ENCODE measurements at places on chromosomes 3 and 15.
A peak's percentile ranks its signal among the peaks of the same experiment; 100 is the strongest.

- DNase-seq: peak; percentile 36
Observed at GRCh38 chr3:103385961-103386656, 951.3 kb downstream of the ZPLD1 start.

- no peak for DNase-seq
Observed at GRCh38 chr15:58627701-58628100, 121.8 kb downstream of the ADAM10 start.

GRCh38 chr3:41277790-41278465 lies 78.6 kb downstream of the CTNNB1 start:
- no peak for DNase-seq

- DNase-seq: peak; percentile 53
Observed at GRCh38 chr15:52164631-52165265, 26.4 kb downstream of the GNB5 start.

- DNase-seq: no peak
Observed at GRCh38 chr3:38054499-38055001, 15.5 kb downstream of the DLEC1 start.

GRCh38 chr3:23999012-23999641 lies 54.0 kb downstream of the NR1D2 start:
- peak; percentile 62 for DNase-seq

- DNase-seq: no peak
Observed at GRCh38 chr15:98523912-98524662, 124.3 kb upstream of the IGF1R start.

- DNase-seq: no peak
Observed at GRCh38 chr3:66326340-66326739, 105.5 kb downstream of the SLC25A26 start.

DNA sequence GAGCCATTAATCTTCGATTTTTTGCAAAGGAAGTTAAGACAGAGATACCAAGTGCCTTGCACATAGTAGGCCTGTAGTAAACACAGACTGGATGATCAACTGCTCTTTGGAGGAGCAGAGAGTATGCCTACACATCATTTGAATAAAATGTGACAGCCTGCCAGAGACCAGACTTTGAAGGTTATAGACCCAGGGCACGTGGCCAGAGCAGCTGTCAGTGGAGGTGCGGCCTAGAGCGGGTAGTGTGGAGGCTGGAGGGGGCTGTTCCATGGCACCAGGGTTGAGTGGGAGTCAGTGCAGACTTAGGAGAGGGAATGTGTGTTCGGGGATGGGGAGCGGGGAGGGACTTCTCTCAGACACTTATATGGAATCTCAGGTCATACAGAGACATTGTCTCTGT lies 80.8 kb downstream of the SMAD3 start:
- peak; percentile 78 for DNase-seq

GRCh38 chr15:70853973-70854665 lies at the start of gene LARP6:
Gene LARP6 (minus strand): TSS chr15:70854157. CDS start chr15:70854088, 69 bp downstream.
- peak; percentile 69 for DNase-seq

DNA sequence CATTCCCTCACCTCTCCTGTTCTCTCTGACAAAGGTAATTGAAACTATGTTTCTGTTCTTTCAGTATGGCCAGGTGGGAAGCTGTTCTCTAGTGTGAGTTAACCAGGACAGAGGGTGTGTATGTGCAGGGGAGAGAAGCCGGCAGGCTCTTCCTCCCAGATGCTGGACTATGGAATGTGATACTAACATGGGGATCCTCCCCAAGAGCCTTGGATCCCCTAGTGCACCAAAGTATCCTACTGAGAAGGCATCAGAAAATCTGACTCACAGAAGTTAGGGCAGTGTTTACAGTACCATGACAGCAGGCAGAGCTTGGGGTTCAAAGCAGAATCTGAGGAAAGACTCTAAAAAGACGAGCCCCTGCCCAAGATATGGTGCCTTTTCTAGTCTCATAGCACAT lies 123.1 kb downstream of the APBA2 start:
- no peak for DNase-seq

DNA sequence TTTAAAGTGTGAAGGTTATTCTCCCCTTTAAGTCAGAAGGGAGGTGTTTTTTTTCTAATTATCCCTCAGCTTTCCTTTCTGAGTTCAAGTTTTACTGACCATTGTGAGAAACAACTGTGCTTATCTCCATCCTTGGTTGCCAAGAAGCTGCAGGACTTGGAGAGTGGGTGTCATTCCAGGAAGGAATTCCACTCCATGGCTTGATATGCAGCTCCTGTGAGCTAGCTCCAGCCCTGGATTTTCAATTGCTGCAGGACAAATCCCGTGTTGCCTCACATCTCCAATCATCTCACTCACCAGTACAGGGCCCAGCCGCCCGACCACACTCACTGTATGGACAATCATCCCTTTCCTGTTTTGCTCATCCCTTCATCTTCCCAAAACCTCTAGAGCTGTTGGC lies 122.5 kb downstream of the IGSF11 start:
- no peak for DNase-seq

GRCh38 chr3:52742418-52743041 lies 28.2 kb downstream of the NEK4 start:
- peak; percentile 23 for DNase-seq

DNA sequence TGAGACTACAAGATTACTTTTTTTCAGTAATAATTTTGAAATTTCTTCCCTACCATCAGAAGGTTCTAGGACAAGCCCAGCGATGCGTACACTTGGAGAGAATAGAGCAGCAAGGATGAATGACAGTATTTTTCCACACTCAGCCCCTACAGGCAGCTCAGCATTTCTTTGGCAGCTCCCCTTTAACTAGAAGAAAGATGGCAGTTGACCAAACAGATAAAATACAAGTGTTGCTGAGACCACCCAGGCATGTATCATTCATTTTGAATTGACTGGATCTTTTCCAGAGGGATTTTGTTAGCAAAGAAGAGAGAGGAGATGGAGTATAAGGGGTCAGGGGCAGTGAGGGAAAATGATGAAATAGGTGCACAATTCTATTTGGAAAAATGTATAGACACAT lies 761.3 kb downstream of the AGBL1 start:
- DNase-seq: no peak

- no peak for DNase-seq
Observed at GRCh38 chr3:147914532-147914931, 505.4 kb downstream of the ZIC1 start.

- DNase-seq: no peak
Observed at GRCh38 chr15:89652131-89652530, 3.1 kb downstream of the KIF7 start.

DNA sequence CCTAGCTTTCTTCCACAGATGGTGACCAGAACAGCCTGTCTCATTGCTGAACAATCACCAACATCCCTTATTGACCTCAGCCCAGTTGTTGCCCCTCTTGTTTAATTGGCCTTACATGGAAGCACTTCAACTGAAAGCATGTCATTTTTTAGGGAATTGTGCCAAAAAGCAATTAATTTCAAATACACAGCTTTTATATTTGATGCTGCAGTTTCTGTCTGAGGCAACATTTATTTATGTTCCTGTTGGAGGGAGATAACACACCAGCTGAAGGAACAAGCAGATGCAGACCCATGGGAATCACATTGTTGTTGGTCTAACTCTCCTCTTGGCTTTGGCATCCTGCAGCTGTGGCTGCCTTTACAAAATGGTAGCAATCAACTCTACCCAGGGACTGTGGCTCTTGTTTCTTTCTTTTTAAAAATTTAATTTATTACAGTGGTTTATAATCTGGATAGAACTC lies 498.1 kb upstream of the RGMA start:
- DNase-seq: no peak

GRCh38 chr3:50464569-50464968 lies 38.9 kb downstream of the CACNA2D2 start:
- DNase-seq: no peak

DNA sequence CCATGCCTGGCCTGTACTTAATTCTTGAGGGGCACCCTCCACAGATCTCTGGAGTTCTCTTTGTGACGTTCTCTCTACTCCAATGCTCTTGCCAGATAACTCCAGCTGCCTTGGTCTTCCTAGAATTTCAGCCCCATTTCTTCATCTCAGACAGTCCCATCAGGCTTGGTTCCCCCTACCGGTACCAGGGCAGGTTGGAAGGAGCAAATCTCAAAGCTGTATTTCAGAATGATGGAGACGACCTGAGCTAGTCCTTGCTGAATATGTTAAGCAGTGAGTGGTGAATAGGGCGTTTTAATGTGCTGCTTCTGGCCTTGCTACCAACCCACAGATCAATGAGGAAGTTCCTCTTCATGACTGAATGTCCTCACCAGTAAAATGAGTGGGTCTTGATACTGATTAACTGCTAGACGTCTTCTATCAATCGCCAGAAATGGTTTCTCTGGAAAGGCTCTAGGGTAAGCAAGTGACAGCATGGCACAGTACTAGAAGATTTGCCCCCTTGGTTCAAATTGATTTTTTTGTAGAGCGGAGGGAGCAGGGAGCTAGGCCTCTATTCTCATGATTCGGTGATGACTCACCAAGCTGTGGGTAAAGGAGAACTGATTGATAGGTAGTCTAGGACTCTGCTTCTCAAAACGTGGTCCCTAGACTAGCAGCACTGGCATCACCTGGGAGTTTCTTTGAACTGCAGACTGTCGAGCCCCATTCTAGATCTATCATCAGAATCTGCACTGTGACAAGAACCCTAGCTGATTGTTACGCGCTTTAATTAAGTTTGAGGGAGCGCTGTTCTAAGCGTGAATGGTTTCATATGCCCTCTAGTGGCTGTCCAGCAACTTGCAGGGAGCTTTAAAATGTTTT lies 67.8 kb downstream of the UBP1 start:
- peak; percentile 67 for DNase-seq

DNA sequence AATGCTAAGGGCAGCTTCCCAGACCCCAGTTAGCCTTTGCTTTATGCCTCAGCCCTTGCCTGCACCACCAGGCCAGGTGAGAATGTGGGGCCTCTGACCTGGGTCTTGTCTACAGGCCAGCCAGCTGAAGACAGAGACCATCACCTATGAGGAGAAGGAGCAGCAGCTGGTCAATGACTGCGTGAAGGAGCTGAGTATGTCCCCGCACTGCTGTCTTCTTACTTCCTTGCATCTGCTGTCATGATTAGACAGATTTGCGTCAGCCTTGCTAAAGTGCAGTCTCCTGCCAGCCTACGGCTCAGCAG lies 74.6 kb downstream of the CCK start:
- DNase-seq: no peak

DNA sequence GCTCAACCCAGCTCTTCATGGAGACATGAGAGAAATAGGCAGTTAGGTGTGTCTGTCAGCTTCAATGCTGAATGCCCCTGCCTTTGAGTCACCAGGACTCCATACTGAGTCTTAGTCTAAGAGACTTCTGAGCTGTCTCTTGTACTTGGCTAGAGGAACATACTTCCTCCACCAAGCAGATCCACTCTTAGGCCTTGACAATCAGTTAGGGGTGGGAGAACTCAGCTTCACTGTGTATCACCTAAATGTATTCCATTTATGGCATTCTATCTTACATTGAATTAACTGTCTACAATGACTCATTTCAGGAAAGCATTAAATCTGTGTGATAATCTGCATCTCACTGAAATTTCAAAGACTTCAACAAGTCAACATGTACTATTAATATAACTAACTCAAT lies 66.0 kb downstream of the STAC start:
- DNase-seq: peak; percentile 80

DNA sequence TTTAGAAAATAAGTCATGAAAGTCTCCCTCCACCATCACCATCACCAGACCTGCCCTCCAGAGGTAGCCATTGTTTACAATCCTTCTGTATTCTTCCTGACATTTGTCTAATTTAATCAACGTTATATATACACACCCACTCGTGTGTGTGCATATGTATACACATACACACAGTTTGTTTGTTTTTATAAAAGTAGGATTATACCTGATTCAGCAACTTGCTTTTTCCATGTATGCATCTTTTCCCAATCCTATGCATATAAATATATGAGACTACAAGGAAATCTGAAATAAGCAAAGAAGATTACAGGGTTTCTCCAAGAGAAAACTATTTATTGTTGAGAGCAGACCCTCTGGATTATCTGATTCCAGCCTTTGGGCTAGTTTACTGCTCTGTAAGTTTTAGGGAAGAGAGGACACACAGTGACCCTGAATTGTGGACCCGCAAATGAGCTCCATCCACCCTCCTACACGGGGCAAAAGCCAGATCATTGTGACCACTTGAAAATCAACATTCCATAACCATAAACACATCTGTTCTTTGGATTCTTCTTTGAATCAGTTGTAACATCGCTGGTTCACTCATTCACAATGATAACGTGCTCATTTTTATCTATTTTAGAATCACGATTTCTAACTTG lies 104.3 kb downstream of the CPN2 start:
- no peak for DNase-seq

DNA sequence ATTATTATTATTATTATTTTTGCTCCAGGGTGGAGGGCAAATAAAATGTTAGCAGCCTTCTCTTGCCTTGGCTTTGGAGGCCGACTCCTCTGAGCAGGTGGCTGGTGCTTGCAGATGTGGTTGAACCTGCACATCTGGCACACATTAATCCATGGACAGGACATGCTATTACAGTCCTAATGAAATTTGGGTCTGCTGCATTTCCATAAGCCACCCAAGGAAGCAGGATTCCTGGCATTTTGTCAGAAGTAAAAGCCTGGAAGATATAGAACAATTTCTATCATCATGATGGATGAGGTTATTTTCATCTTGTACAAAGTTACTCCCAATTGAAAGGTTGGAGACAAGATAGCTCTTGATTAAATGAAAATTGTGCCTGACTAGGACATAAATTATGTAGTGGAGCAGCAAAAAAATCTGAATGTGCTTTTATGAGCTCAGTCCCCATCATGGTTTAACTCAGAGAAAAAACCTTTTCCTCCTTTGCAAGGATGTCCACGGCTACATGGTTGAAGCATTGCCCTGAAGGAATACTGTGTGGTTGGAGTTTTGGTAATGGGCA lies 130.9 kb upstream of the RGMA start:
- DNase-seq: no peak

- DNase-seq: no peak
Observed at GRCh38 chr3:50201573-50202315, 3.3 kb upstream of the SLC38A3 start.

GRCh38 chr3:89584398-89584797 lies 477.0 kb downstream of the EPHA3 start:
- no peak for DNase-seq

- no peak for DNase-seq
Observed at GRCh38 chr3:65635657-65636056, 403.1 kb downstream of the MAGI1 start.

- no peak for DNase-seq
Observed at GRCh38 chr3:171311784-171312183, 148.4 kb downstream of the TNIK start.

DNA sequence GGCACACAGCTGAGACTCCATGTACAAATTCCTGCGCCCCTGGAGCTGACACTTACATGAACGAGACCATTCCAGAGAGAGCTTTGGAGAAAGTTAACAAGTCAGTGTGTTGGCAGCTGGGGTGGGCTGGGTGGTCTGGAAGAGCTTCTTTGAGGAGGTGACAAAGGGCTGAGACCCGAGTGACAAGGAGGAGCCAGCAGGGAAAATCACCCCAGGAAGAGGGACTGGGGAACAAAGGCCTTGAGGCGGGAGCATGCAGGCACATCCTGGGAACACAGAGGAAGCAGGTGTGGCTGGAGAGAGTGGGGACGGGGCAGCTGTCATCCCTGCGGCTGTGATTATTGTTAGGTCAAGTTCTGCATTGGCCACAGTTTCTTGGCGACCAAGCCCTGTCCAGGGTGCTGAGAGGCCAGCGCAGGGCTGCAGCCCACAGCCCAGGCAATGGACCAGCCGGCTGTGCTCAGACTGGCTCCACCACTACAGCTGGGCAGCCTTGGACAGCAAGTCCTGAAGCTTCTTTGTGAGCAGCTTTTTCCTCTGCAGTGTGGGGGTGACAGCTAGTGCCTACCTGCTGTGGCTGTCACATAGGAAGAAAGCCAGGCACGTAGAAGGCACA lies 34.2 kb upstream of the PRR23E start:
- DNase-seq: peak; percentile 7
